PC-3 (cell line): ENCODE measurements at places on chromosomes 12 and 14. TPM values are rescaled to one million over a fixed set of nuclear protein-coding genes. Genes with fewer than 3 reads are reported as not detected.
A peak's percentile ranks its signal among the peaks of the same experiment; 100 is the strongest.

DNA sequence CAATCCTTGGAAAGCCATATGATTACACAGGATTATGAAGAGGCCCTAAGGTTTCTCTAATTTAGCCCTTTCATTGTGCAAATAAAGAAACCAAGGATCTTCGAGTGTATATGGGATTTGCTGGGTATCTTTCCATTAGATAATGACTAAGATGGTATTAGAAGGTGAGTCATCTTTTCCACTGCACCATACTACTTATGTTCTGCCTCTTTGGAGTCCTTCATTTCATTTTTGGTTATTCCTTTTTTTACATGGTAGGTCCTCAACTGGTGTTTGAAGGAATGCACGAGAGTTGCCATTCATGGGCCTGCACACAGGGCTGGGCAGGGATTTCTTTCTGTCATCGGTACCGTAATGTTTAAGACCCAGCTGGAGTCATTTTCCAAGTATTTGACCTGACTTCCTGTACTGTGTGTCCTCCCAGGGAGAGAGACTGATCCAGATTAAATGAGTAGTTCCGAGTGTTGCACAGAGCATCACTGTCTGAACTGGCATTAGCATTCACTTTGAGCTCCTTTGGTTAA, 85.7 kb downstream of the BORCS5 start:
- peaks cover 35% of the 10 kb centered on the region for H3K4me1 ChIP-seq
- peaks cover 6% of the 10 kb centered on the region for H3K36me3 ChIP-seq
- H3K27ac ChIP-seq, result peak overlapping the region; percentile 68
- DNase-seq, result peak; percentile 58
- H3K27me3 ChIP-seq, result no peaks in the 10 kb centered on the region

DNA sequence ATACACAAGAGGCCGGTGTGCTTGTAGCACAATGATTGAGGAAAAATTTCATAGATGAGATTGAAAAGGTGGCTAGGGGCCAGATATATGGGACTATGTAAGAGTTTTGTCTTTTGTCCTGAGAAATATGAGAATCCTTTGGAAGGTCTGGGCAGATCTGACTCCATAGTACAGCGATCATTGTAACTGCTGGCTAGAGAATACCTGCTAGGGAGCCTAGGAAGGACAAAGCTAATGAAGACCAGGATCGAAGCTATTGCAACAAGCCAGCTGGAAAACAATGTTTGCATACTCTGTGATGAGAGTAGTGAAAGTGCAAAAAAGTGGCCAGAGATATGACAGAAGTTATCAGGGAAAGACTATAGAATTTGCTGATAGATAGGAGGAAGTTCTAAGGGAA, 537.6 kb downstream of the C12orf50 start:
- H3K4me3 ChIP-seq, result no peak overlapping the region
- no peaks in the 10 kb centered on the region for H3K4me1 ChIP-seq
- H3K36me3 ChIP-seq, result no peaks in the 10 kb centered on the region
- H3K27me3 ChIP-seq, result no peaks in the 10 kb centered on the region
- no peak for DNase-seq

- H3K27me3 ChIP-seq, result no peaks in the 10 kb centered on the region
- no peaks in the 10 kb centered on the region for H3K4me1 ChIP-seq
- no peak overlapping the region for H3K4me3 ChIP-seq
- H3K36me3 ChIP-seq, result no peaks in the 10 kb centered on the region
- no peak overlapping the region for H3K27ac ChIP-seq
Measured at GRCh38 chr12:9604287-9604686, 3.4 kb downstream of the KLRB1 start.

BEGAIN gene
- total RNA-seq, result 3.5 and 3.8 TPM in 2 replicates
